ENCODE measurements at places on chromosomes 16 and 17. TPM values are rescaled to one million over a fixed set of nuclear protein-coding genes. Genes with fewer than 3 reads are reported as not detected.

- no peak for DNase-seq
- no peak overlapping the region for H3K27ac ChIP-seq
- H3K4me1 ChIP-seq: peaks cover 19% of the 10 kb centered on the region
- no peaks in the 10 kb centered on the region for H3K27me3 ChIP-seq
These were observed 773 bp upstream of the NETO2 start for GRCh38 chr16:47144559-47144877.

DNA sequence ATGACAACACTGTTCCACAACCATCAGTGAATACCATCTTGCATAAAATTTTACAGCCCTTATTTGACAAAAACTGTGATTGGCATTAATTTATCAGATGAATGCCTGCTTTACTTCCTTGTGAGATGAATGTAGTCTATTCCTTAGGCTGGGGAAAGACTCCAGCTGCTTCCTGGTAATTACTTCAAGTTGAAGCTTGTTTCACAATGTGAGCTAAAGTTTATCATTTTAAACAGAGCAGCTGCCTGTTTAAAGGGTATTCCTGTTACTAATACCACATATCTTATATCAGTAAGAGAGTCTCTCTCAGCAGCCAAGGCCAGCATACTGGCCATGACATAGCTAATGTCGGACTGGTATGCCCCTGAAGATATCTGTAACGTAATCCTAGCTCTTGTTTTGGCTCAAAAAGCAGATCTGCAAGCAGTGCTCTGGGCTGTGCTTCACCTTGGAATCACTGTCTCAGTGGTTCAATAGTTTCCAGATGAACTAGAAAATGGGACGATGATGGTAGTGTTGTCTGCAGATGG is 13.2 kb upstream of the ARL2BP start:
- no peak for DNase-seq
- peaks cover 60% of the 10 kb centered on the region for H3K36me3 ChIP-seq
- H3K27ac ChIP-seq: no peak overlapping the region
- H3K27me3 ChIP-seq: no peaks in the 10 kb centered on the region

DNA sequence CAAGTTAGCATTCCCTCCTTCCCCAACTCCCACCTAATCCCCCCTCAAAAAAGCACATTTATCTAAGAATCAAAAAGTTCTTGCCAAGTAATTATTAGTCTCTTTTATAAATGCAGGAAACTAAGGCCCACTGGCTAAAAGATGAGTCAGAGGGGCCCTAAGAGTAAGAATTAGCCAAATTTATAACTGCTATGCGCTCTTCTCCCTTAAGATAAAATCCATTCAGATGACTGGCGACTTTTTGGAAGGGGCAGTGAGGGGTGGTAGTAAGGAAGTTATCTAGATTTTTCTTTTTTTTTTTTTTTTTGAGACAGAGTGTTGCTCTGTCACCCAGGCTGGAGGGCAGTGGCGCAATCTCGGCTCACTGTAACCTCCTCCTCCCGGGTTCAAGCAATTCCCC is 17.1 kb downstream of the ZNF652 start:
- no peak for DNase-seq
- no peaks in the 10 kb centered on the region for H3K27me3 ChIP-seq
- no peak overlapping the region for H3K4me3 ChIP-seq
- H3K4me1 ChIP-seq: peaks cover 5% of the 10 kb centered on the region

DNA sequence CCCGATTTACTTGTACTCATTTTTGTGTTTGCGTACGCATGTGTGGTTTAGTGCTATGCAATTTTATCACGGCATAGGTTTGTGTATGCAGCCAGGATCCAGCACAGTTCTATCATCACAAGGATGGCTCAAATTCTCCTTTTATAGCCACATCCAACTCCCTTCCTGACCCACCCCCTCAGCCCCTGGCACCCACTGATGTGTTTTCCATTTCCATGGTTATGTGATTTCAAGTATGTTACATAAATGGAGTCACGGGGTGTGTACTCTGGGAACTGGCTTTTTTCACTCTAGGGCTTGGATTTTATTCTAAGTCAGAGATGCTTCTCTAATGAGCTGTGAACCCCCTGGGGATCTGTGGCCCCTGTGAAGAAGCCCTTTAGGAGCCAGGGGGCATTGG is 16.8 kb downstream of the IL4R start:
- DNase-seq: no peak
- peaks cover 18% of the 10 kb centered on the region for H3K4me1 ChIP-seq
- no peak overlapping the region for H3K27ac ChIP-seq
- H3K36me3 ChIP-seq: peaks cover 32% of the 10 kb centered on the region
- no peak overlapping the region for H3K4me3 ChIP-seq
- no peaks in the 10 kb centered on the region for H3K27me3 ChIP-seq

GRCh38 chr17:42270170-42270535 is 6.0 kb downstream of the STAT5B start:
- H3K4me1 ChIP-seq: peaks cover 6% of the 10 kb centered on the region
- H3K36me3 ChIP-seq: no peaks in the 10 kb centered on the region
- H3K27ac ChIP-seq: no peak overlapping the region
- H3K27me3 ChIP-seq: no peaks in the 10 kb centered on the region
- H3K4me3 ChIP-seq: no peak overlapping the region

- no peak overlapping the region for H3K4me3 ChIP-seq
- no peak for DNase-seq
- no peak overlapping the region for H3K27ac ChIP-seq
- H3K27me3 ChIP-seq: peaks cover 5% of the 10 kb centered on the region
These were observed 83.2 kb upstream of the GNAO1 start for GRCh38 chr16:56108056-56108471.

GRCh38 chr17:63571632-63572310 is 21.5 kb downstream of the DCAF7 start:
- no peaks in the 10 kb centered on the region for H3K27me3 ChIP-seq
- H3K36me3 ChIP-seq: peaks cover 2% of the 10 kb centered on the region
- peak; percentile 30 for DNase-seq
- no peak overlapping the region for H3K27ac ChIP-seq
- H3K4me1 ChIP-seq: peaks cover 6% of the 10 kb centered on the region

- no peak overlapping the region for H3K4me3 ChIP-seq
- H3K27me3 ChIP-seq: no peaks in the 10 kb centered on the region
- H3K27ac ChIP-seq: no peak overlapping the region
- H3K4me1 ChIP-seq: peaks cover 18% of the 10 kb centered on the region
- peaks cover 3% of the 10 kb centered on the region for H3K36me3 ChIP-seq
- DNase-seq: no peak
These were observed 11.4 kb upstream of the MRPS23 start for GRCh38 chr17:57861000-57861789.

DNA sequence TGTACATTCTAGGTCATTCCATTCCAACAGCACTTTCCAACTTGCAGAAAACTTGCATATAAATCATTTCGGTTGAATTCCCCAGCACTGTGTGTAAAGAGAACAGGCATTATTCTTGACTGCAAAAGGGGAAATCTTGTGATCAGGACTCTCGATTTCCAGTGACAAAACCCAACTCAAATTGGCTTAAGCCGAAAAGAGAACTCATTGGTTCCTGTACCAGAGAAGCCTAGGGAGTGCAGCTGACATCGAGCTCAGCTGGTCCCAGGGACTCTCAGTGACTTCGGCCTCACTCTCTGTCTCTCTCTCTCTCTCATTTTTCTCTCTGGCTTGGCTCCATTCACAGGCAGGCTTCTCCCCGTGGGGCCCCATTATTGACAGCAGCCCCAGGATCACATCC is 30.7 kb downstream of the CD300LF start:
- H3K4me3 ChIP-seq: no peak overlapping the region
- no peaks in the 10 kb centered on the region for H3K36me3 ChIP-seq
- H3K4me1 ChIP-seq: no peaks in the 10 kb centered on the region
- no peak overlapping the region for H3K27ac ChIP-seq
- no peak for DNase-seq
- peaks cover 3% of the 10 kb centered on the region for H3K27me3 ChIP-seq

GRCh38 chr17:19573075-19573474 is 39.4 kb downstream of the SLC47A1 start:
- no peak overlapping the region for H3K27ac ChIP-seq
- H3K4me3 ChIP-seq: no peak overlapping the region
- no peak for DNase-seq
- no peaks in the 10 kb centered on the region for H3K36me3 ChIP-seq
- peaks cover 11% of the 10 kb centered on the region for H3K27me3 ChIP-seq

GRCh38 chr17:28724500-28725165 is 1.4 kb downstream of the TLCD1 start:
- H3K27ac ChIP-seq: peak overlapping the region; percentile 82
- H3K36me3 ChIP-seq: peaks cover 22% of the 10 kb centered on the region
- no peak overlapping the region for H3K4me3 ChIP-seq
- peaks cover 53% of the 10 kb centered on the region for H3K4me1 ChIP-seq
- H3K27me3 ChIP-seq: no peaks in the 10 kb centered on the region

DNA sequence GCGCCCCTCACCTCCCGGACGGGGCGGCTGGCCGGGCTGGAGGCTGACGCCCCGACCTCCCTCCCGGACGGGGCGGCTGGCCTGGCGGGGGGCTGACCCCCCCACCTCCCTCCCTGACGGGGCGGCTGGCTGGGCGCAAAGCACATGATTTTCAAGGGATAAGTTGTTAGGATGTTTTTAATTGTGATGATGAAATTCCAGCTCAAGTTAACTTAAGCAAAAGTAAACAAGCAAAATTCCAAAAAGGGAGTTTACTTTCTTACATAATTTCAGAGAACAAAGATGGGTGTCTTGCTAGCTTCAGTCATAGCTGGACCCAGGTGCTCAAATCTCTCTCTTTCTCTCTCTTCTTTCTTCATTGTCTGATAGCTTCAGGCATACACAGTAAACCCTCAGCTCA is 33.6 kb upstream of the MED9 start:
- no peak for DNase-seq
- no peak overlapping the region for H3K27ac ChIP-seq
- no peaks in the 10 kb centered on the region for H3K36me3 ChIP-seq
- peaks cover 9% of the 10 kb centered on the region for H3K27me3 ChIP-seq
- no peak overlapping the region for H3K4me3 ChIP-seq

DNA sequence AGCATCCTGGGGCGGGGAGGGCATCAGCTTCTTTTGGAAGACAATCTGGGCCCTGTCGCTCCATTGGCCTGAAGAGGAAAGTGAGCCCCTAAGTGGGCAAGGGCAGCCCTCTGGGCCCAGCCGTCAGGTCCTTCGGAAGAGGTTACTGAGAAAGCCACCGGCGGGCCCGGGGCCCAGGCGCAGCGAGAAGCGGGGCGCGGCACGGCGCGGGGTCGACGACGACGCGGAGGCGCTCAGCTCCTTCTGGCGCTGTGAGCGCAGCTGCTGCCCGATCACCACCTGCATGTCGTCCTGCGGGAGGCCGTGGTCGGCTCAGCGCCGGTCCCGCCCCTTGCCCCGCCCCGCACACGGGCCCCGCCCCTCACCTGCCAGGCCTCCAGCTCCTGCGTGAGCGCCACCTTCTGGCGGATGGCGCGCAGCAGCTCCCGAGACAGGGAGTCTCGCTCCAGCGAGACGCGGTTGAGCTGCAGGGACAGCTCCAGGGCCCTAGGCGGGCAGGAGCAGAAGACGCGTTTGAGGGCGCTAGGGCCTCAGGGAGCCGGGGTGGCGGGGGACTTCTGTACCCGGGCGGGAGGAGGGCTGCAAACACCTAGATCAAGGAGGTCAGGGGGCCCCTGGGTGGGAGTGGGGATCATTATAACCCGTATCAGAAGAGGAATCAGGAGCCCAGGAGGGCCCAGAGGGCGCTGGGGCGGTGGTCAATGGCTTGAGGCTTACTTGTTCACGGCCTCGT is 4.3 kb downstream of the THOC6 start:
- no peak overlapping the region for H3K4me3 ChIP-seq
- DNase-seq: no peak
- H3K27me3 ChIP-seq: peaks cover 19% of the 10 kb centered on the region
- peaks cover 13% of the 10 kb centered on the region for H3K4me1 ChIP-seq

- H3K36me3 ChIP-seq: no peaks in the 10 kb centered on the region
- no peak overlapping the region for H3K27ac ChIP-seq
- no peak overlapping the region for H3K4me3 ChIP-seq
- no peak for DNase-seq
These were observed 47.4 kb upstream of the MEIOC start for GRCh38 chr17:44608727-44609435.

- H3K27ac ChIP-seq: no peak overlapping the region
- DNase-seq: no peak
These were observed 14.5 kb downstream of the SPIRE2 start for GRCh38 chr16:89842471-89843408.

DNA sequence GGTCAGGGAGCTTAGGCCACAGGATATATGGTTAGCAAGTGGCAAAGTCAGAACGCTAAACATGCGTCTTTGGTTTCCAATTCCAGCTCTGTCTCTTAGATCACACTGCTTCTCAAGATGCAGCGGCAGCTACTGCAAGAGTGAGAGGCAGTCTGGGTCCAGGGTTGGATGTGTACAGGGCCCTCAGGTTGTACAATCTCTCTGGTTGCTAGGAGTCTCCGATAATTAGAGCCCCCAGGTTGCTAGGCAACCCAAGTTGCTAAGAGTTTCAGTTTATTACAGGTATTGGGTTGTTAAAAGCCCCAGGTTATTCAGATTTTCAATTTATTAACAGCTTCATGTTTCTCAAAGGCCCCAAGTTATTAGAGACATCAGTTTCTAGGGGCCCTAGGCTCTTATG is 15.5 kb upstream of the SPACA3 start:
- no peak overlapping the region for H3K4me3 ChIP-seq
- no peak for DNase-seq
- H3K27ac ChIP-seq: no peak overlapping the region
- no peaks in the 10 kb centered on the region for H3K27me3 ChIP-seq

GRCh38 chr16:68335175-68335574 is 24.4 kb downstream of the PRMT7 start:
- no peak overlapping the region for H3K4me3 ChIP-seq
- no peak for DNase-seq
- H3K36me3 ChIP-seq: peaks cover 17% of the 10 kb centered on the region
- peaks cover 11% of the 10 kb centered on the region for H3K4me1 ChIP-seq

GRCh38 chr17:64781014-64781756 is 119.1 kb upstream of the SMURF2 start:
- DNase-seq: no peak
- peaks cover 5% of the 10 kb centered on the region for H3K36me3 ChIP-seq
- peaks cover 27% of the 10 kb centered on the region for H3K4me1 ChIP-seq

The C16orf46 gene
- polyA plus RNA-seq: 0.30 TPM

The TLCD1 gene
- polyA plus RNA-seq: 12.0 TPM

The SYT17 gene
- polyA plus RNA-seq: not detected

The FOXF1 gene
- not detected for polyA plus RNA-seq

The RNU2-1 gene
- not detected for polyA plus RNA-seq

The STX8 gene
- polyA plus RNA-seq: 90.3 TPM

The TMEM231 gene
- polyA plus RNA-seq: 11.7 TPM

The FA2H gene
- 0.03 TPM for polyA plus RNA-seq

The CCL8 gene
- polyA plus RNA-seq: not detected

The RNF227 gene
- 5.7 TPM for polyA plus RNA-seq

The XYLT1 gene
- 10.0 TPM for polyA plus RNA-seq

The MEIOC gene
- 0.04 TPM for polyA plus RNA-seq

The LDHD gene
- polyA plus RNA-seq: 0.52 TPM
